NT2/D1 (cell line): ENCODE measurements at places on chromosomes 11 and 22.

DNA sequence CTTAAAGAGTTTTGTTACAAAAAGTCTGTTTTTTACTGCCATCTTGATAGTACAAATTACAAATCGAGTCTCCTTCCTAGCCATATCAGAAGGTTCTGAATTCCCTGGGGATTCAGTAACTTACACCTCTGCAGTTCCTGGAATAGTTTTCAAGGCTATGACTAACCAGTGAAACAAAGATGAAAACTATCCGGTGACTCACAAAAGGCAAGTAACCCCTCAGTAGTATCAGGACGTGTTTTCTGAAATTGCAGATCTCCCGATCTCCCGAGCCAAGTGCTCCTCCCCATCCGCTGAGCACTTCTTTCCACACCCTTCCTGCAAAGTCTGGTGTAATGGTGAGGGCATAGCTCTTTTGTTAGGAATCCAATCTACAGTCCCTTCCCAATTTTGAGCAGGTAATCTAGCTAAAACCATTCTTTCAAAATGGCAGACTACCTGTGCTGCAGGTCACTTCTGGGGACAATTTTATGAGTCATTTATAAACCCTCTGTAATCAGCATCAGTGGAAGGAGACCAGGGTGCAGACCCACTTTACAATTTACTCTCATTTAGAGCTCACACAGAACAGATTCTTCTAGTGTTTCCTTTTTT is 7.7 kb downstream of the E2F8 start:
- DNase-seq, result no peak

GRCh38 chr11:65329478-65329877 is 4.2 kb upstream of the DPF2 start:
- no peak for DNase-seq

- DNase-seq, result no peak
These were observed 6.1 kb upstream of the MUC5AC start for GRCh38 chr11:1151366-1152315.

- no peak for DNase-seq
These were observed 664.8 kb downstream of the NTM start for GRCh38 chr11:132035228-132035627.

DNA sequence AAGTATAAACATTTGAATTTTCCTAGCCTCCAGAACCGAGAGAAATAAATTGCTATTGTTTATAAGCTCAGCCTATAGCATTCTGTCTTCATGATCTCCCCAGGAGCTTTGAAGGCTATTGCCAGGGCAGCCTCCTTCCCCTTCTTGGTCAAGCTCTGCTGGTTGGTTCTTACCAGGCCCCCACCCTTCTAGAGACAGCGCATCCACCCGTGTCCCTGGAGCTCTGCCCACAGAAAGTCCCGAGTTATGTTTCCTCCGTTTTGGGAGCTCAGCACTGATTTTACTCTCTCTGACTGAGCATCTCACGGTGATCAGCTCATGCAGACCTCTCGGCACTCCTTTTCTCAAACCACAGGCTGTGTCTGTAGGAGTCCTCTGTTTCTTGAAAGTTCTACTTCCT is 123.8 kb upstream of the SORL1-AS1 start:
- DNase-seq, result no peak
